ENCODE measurements at places on chromosomes 1 and 21.

GRCh38 chr1:198254948-198255347, 98.2 kb downstream of the NEK7 start:
- DNase-seq: no peak

- DNase-seq: no peak
Measured at GRCh38 chr21:44569861-44570517, 3.5 kb upstream of the KRTAP10-4 start.

DNA sequence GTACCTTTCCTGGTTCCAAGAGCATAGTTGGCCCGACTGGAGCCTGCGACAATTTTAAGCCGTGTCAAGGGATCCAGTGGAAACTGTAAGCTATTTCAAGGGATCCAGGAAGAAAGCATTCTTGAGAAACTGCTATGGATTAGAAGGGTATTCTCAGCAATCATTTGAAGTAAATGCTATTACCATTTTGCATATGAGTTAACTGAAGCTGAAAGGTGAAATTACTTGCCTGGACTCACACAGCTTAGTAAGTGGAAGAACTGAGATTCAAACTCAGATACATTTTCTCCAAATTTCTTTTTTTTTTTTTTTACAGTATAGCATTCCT, 589 bp downstream of the ZNF684 start:
- no peak for DNase-seq

DNA sequence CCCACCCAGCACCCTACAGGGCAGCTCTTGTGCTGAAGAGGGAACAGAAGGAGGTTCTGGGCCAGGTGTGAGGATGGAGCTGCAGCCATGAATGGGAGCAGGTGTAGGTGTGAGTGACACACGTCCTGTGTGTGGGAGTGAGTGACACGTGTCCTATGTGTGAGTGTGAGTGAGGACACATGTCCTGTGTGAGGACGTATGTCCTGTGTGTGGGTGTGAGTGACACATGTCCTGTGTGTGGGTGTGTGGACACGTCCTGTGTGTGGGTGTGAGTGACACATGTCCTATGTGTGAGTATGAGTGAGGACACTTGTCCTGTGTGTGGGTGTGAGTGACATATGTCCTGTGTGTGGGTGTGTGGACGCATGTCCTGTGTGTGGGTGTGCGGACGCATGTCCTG, 26.4 kb downstream of the MEGF6 start:
- DNase-seq: no peak

DNA sequence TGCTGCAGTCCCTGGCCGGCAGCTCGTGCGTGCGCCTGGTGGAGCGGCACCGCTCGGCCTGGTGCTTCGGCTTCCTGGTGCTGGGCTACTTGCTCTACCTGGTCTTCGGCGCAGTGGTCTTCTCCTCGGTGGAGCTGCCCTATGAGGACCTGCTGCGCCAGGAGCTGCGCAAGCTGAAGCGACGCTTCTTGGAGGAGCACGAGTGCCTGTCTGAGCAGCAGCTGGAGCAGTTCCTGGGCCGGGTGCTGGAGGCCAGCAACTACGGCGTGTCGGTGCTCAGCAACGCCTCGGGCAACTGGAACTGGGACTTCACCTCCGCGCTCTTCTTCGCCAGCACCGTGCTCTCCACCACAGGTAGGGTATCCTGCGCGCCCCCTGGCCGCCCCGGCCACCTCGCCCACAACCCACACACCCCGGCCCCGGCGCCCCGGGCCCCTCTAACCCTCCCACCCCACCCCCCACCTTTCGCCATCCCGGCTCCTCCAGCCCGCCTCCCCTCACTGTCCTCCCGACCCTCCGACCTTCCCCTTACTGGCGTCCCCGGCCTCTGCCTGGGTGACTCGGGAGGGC, 352 bp downstream of the KCNK1 start:
- DNase-seq: no peak

Data from CD4-positive, alpha-beta T cell treated with Interleukin-21 for 1 hour (primary cell).